T-helper 2 cell treated with Interferon-gamma antibody and Interleukin-4, amounts not matched to agents 5 μg/mL and 100 μg/mL, for 36 hours (primary cell): ENCODE measurements at places on chromosomes 13 and 19.

- H3K27ac ChIP-seq: no peak overlapping the region
- peaks cover 9% of the 10 kb centered on the region for H3K27me3 ChIP-seq
- H3K4me3 ChIP-seq: no peak overlapping the region
Observed at GRCh38 chr13:48942131-48942530, 33.6 kb upstream of the FNDC3A start.

GRCh38 chr13:100382785-100383184, 205.8 kb downstream of the GGACT start:
- H3K27me3 ChIP-seq: no peaks in the 10 kb centered on the region
- H3K4me3 ChIP-seq: no peak overlapping the region

DNA sequence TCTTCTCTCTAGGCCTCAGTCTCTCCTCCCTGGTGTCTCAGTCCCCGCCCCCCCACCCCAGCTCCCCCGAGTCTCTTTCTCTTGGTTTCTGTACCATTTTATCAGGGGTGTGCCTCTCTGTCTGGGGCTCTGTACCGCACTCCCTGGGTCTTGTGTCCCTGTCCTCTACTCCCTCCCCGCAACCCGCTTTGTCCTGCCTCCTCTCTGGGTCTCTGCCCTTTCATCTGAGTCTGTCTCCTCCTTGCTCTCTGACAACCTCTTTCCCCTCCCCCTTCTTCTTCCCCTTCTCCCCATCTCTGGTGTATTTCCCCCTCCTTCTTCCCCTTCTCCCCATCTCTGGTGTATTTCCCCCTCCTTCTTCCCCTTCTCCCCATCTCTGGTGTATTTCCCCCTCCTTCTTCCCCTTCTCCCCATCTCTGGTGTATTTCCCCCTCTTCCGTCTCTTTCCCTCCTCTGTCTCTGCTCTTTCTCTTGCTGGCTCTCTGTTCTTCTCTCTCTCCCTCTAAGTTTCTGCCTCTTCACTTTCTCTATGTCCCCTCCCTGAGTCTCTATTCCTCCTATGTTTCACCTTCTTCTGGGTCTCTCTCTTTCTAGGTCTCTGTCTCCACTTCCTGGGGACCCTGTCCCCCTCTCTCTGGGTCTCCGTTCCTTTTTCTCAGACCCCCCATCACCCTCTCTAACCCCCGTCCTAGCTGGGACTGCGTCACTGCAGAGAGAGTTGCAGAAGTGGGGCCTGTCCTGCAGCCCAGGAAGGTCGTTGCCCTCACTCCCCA, 2.2 kb upstream of the KCNC3 start:
- peak overlapping the region; percentile 87 for H3K4me3 ChIP-seq
- peak overlapping the region; percentile 97 for H3K27ac ChIP-seq
- peaks cover 61% of the 10 kb centered on the region for H3K4me1 ChIP-seq
- DNase-seq: peak; percentile 29
- peaks cover 15% of the 10 kb centered on the region for H3K27me3 ChIP-seq

DNA sequence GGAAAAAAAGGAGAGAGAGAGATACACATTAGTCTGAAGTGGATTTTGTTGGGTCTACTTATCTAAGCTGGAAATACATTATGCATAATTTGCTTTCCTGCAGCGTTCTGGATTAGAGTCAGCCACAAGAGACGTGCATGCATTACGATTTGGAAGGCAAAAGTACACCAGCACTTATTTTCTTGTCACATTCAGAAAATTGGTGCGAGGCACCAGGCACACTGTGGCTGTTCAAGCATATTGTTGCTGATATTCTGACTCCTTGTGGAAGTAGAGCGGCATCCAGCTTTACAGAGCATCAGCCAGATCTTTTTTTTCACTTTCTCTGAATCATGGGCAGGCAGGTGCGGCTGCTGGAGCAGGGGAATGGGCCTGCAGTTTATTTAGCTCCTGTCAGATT, 905.6 kb upstream of the SPRY2 start:
- no peaks in the 10 kb centered on the region for H3K36me3 ChIP-seq
- no peak overlapping the region for H3K4me3 ChIP-seq
- H3K27me3 ChIP-seq: no peaks in the 10 kb centered on the region
- DNase-seq: no peak
- H3K27ac ChIP-seq: no peak overlapping the region

DNA sequence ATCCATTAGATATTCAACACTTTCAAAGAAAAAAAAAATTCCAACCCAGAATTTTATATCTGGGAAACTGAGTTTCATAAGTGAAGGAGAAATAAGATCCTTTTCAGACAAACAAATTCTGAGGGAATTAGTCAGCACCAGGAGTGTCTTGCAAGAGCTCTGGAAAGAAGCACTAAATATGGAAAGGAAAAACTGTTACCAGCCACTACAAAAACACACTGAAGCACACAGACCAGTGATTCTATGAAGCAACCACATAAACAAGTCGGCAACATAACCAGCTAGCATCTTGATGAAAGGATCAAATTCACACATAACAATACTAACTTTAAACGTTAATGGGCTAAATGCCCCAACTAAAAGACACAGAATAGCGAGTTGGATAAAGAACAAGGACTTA, 368.4 kb upstream of the MIR17HG start:
- no peaks in the 10 kb centered on the region for H3K27me3 ChIP-seq
- no peak overlapping the region for H3K27ac ChIP-seq
- DNase-seq: no peak
- H3K4me3 ChIP-seq: no peak overlapping the region
- no peaks in the 10 kb centered on the region for H3K4me1 ChIP-seq

- no peaks in the 10 kb centered on the region for H3K4me1 ChIP-seq
- H3K4me3 ChIP-seq: no peak overlapping the region
- H3K36me3 ChIP-seq: no peaks in the 10 kb centered on the region
- no peak for DNase-seq
Observed at GRCh38 chr19:17036640-17037039, 10.0 kb upstream of the CPAMD8 start.

DNA sequence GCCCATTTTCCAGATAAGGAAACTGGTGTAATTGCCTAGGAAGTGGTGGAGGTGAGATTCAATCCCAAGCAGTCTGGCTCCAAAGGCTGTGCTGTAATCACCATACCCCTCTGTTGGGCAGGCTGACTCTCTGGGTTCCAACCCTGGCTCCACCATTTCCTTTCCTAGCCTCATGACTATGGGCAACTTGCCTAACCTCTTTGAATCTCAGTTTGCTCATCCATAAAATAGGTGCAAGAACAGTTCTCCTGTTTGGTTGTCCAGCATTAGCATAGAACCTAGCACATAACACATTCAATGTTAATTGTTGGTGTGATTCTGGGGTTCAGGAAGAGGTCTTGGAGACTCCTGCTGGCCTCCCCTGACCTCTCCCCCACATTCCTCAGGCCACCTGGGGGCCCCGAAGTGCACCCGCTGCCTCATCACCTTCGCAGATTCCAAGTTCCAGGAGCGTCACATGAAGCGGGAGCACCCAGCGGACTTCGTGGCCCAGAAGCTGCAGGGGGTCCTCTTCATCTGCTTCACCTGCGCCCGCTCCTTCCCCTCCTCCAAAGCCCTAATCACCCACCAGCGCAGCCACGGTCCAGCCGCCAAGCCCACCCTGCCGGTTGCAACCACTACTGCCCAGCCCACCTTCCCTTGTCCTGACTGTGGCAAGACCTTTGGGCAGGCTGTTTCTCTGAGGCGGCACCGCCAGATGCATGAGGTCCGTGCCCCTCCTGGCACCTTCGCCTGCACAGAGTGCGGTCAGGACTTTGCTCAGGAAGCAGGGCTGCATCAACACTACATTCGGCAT, 2.2 kb downstream of the ZNF576 start:
- H3K4me3 ChIP-seq: peak overlapping the region; percentile 99
- no peak for DNase-seq
- H3K27me3 ChIP-seq: no peaks in the 10 kb centered on the region
- peaks cover 23% of the 10 kb centered on the region for H3K4me1 ChIP-seq
- peaks cover 16% of the 10 kb centered on the region for H3K36me3 ChIP-seq

DNA sequence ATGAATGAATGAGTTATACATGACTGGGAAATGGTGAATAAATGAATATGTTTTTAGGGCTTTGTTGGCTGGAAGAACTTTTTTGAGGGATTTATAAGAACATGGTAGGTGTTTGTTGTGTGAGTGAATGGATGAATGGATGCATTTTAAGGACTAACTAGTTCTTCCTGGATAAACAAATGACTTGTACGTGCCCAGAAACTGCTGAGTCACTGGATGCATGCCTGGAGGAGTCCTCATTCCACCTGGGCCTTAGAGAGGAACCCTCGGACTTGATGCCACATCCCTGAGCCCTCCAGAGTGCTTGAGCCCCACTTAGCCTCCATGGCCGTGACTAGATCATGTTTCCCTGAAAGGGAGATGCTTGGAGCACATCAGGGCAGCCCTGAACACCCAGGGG, 153.4 kb downstream of the DPF1 start:
- H3K4me1 ChIP-seq: no peaks in the 10 kb centered on the region
- no peaks in the 10 kb centered on the region for H3K27me3 ChIP-seq
- no peak overlapping the region for H3K27ac ChIP-seq
- H3K4me3 ChIP-seq: no peak overlapping the region
- DNase-seq: no peak
- H3K36me3 ChIP-seq: no peaks in the 10 kb centered on the region

DNA sequence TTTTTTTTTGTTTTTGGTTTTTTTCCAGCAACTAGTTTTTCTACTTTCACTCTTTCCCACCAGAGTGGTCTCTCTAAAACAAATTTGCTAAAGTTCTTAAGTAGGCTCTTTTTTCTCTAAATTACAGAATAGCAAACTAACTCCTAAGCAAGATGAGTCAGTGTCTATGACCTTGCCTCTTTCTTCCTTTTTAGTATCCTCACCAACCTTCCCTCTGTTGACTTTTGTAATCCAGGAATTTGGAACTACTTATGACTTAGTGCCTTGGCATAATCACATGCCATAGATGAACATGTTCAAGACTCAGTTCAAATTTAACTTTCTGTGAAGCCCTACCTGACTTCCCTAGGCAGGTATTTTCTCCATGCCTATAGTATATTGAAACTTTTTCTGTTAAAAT, 32.3 kb upstream of the AKAP11 start:
- no peak overlapping the region for H3K27ac ChIP-seq
- H3K36me3 ChIP-seq: peaks cover 2% of the 10 kb centered on the region
- no peaks in the 10 kb centered on the region for H3K27me3 ChIP-seq

DNA sequence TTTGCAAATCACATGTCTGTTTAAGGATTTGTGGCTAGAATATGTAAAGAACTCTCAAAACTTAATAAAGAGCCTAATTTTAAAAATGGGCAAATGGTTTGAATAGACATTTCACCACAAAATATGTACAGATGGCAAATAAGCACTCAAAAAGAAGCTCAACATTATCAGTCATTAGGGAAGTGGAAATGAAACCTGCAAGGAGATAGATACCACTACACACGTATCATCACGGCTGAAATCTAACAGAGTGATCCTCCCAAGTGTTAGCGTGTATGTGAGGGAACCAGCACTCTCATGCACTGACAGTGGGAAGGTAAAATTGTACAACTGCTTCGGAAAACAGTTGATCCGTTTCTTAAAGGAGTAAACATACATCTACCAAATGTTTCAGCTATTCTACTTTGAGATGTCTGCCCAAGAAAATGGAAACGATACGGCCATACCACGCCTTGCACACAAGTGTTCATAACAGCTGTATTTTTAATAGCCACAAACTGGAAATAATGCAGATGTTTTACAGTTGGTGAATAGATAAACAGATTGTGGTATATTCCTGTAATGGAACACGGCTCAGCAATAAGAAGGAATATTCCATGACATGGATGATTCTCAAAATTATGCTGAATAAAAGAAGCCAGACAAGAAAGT, 14.5 kb downstream of the ARHGEF7 start:
- no peaks in the 10 kb centered on the region for H3K36me3 ChIP-seq
- H3K4me3 ChIP-seq: no peak overlapping the region
- no peak overlapping the region for H3K27ac ChIP-seq
- H3K4me1 ChIP-seq: no peaks in the 10 kb centered on the region
- no peak for DNase-seq
- peaks cover 19% of the 10 kb centered on the region for H3K27me3 ChIP-seq

DNA sequence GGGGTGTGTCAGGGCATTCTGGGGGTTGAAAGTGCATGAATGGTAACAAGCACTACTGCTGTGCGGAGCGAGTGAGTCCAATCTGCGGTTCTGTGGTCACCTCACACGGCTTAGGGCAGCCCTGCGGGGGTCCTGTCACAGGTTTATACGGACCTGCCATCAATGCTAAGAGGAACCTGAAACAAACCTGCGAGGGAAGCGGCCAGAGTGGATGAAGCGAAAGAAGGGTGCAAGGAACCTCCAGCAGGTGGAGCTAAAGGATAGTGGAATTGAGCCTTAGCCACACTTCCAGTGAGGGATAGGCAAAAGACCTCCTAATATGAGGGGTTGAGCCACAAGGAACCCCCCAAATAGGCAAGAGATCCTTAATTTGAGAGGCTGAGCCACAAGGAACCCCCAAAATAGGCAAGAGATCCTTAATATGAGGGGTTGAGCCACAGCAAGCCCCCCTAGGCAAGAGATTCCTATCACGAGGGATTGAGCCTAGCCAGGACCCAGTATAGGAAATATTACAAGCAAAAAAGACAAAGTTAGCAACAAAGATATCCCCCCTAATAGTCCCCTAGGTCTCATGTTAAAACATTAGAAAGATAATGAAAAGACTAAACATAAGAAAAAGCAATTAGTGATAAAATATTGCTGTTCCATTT, 6.3 kb upstream of the ZNF69 start:
- H3K36me3 ChIP-seq: no peaks in the 10 kb centered on the region
- H3K4me1 ChIP-seq: peaks cover 2% of the 10 kb centered on the region

- H3K36me3 ChIP-seq: no peaks in the 10 kb centered on the region
- H3K27me3 ChIP-seq: no peaks in the 10 kb centered on the region
- H3K27ac ChIP-seq: no peak overlapping the region
- DNase-seq: no peak
Observed at GRCh38 chr13:34816245-34816884, 125.7 kb upstream of the NBEA start.

DNA sequence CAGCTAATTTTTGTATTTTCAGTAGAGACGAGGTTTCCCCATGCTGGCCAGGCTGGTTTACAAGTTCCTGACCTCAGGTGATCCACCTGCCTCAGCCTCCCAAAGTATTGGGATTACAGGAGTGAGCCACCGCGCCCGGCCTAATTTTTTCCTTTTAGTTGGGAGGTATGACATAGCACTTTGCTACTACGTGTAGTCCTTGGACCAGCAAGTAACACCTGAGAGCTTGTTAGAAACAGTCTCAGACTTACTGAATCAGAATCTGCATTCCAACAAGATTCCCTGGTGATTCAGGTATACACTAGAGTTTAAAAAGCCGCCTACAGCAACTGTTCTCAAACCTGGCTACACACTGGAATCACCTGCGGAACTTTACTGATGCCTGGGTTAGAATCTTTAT, 1.8 kb upstream of the FARP1 start:
- no peak overlapping the region for H3K27ac ChIP-seq
- peaks cover 64% of the 10 kb centered on the region for H3K27me3 ChIP-seq
- no peaks in the 10 kb centered on the region for H3K36me3 ChIP-seq
- H3K4me3 ChIP-seq: no peak overlapping the region
- peaks cover 7% of the 10 kb centered on the region for H3K4me1 ChIP-seq
